HCT116 (cell line): ENCODE measurements at places on chromosomes 7 and 10.

DNA sequence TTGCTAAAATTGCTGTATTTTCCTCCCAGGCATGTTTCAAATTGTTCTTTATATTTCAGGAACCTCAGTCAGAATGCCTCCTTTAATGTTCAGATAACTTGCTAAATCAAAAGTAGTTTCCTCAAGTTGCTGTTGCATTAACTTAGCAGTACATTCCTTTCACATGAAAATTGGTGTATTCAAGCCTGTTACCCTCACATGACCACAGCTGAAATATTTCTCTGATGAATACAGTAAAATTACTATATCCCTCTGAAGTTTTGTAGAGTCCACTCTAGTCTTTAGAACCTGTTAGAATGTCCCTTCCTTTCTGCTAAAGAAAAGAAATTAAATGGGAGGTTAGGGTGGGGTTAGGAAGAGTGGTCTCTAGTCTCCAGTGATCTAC lies 24.5 kb upstream of the C1GALT1 start:
- no peak for DNase-seq

- no peak for DNase-seq
These were observed 19.5 kb downstream of the TAX1BP1 start for GRCh38 chr7:27759491-27759890.

- DNase-seq = no peak
These were observed 14.3 kb upstream of the UBE2D1 start for GRCh38 chr10:58320351-58321049.

DNA sequence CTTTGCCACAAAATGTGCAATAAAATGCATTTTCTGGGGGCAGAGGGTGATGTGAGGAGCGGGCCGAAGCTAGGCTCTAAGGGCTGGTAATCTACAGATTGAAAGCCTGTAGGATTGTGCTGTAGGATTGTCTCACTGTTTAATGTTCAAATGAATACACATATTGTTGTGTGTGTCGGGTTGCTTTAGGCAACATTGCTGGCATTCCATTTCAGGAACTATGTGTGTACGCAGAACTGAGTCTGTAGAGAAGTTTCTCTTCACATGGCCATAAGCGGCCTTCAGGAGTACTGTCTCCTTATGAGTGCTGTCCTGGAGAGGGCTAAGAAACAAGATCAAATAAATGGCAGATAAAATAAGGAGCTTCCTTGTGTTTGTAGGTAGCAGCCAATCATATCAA lies 540.2 kb downstream of the GATA3 start:
- DNase-seq = no peak

GRCh38 chr7:44218418-44219201 lies 17.8 kb downstream of the YKT6 start:
- DNase-seq = no peak

DNA sequence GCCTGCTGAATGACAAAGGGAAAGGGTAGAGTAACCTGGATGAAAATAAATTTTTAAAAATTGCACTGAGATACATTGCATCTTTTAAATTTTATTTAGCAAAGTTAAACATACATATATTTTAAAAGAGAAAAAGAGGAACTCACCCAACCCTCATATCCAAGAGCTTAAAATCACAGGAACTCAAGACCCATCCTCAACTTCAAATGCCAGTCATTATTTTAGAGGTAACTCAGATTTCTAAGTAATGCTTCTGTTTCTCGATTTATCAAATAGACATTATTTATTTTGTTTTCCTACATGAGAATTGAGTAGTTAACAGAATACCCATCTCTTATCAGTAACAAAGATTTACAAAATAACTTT lies 32.4 kb upstream of the KMT2E start:
- no peak for DNase-seq

DNA sequence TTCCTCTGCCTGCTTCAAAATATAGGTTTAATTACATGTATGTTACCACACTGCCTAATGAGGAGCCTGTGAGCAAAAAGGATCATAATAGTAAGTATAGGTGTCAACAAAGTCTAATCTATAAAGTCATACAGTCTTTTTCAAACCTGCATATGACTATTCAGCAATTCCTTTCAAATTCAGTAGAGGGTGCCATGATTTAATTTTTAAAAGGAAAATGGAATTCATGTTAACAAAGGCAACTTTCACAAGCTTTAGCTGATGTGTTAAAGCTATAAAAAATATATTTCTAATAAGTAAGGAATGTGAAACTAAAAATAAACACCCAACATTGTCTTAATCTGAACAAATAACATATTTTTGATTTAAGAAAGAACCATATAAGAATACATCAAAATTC lies 52.1 kb downstream of the MPP7 start:
- no peak for DNase-seq

- DNase-seq = no peak
These were observed 192.3 kb downstream of the CACNB2 start for GRCh38 chr10:18332484-18332883.

DNA sequence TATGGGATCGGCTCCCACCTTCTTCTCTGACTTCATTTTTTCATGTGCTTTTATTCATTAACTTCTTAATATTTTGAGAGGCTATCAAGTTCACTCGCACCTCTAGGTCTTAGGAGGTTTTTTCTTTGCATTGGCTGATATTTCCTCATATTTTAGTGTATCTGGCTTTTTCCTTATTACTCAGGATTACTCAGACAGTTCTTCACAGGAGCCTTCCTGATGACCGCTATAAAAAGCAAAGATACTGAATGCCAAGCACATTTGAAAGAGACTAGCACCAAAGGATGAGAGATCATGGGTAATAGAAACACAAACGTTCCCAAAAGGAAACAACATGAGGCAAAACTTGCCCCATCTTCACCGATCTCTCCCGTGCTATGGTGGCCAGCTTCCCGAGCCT lies 409.2 kb upstream of the KLF6 start:
- DNase-seq = no peak

GRCh38 chr7:4834601-4835397 lies 27.0 kb downstream of the PAPOLB start:
- DNase-seq = no peak

GRCh38 chr7:2242541-2243429 lies 759 bp downstream of the NUDT1 start:
- DNase-seq = no peak

DNA sequence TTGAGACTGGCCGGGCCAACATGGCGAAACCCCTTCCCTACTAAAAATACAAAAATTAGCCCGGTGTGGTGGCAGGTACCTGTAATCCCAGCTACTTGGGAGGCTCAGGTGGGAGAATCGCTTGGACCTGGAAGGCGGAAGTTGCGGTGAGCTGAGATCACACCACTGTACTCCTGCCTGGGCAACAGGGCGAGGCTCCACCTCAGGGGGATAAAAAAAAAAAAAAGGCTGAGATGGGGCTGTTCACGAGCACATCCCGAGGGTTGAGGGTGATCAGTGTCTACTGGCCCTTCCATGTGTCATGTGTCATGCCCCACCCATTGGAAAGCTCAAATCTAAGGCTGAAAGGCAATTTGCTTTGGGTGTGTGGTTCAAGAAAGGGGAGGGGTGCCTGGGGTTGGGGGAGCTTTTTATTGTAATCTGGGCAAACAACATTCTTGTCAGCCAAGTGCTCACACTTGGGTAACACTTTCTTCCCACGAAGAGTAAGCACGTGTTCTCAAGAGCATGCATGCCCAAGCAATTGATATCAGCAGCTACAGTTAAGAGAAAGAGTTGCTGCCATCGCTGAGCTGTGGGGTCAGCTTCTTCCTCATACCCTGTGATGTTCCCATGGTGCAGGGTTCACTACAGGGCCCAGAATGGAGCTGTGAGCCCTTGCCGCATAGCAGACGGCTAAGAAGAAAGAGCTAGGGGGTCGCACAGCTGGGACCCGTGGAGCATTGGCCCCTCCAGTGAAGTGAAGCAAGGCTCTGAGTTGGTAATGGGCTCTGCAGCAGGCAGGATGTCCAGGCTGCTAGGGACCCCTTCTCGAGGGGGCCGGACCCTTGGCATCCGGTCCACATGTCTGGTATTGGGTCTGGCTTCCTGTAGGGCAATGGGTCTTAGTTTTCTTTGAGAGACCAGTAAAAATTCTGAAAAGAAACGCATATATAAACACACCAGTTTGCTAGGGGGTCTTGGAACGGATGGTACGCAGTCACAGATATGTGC lies 9.9 kb upstream of the ACSL5 start:
- DNase-seq = no peak

- no peak for DNase-seq
These were observed 27.9 kb downstream of the WIPI2 start for GRCh38 chr7:5217851-5218331.

- no peak for DNase-seq
These were observed 13.4 kb upstream of the WDR86 start for GRCh38 chr7:151423226-151423625.

- DNase-seq = no peak
These were observed 3.6 kb downstream of the ARHGAP21 start for GRCh38 chr10:24720096-24720495.

- DNase-seq = no peak
These were observed 5.8 kb upstream of the SCD start for GRCh38 chr10:100340948-100341847.

DNA sequence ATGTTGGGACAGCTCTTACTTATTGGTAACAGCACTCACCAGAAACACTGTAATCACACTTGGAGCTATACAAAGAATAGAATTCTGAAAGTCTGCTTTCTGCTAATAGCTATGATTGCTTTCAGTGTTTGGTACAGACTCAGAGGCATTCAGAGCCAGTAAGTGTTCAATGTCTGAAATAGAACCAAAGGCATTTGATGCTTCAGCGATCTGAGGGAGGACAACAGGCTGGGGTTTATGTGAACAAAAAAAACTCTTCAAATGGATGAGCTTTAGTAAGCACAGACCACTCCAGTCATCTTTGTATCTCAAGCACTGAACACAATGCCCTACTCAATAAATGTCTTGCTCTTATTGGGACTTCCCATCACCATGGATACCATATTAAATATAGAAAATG lies 322.8 kb upstream of the GRM3 start:
- no peak for DNase-seq

GRCh38 chr7:144830811-144831210 lies 5.0 kb downstream of the TPK1 start:
- DNase-seq = no peak

DNA sequence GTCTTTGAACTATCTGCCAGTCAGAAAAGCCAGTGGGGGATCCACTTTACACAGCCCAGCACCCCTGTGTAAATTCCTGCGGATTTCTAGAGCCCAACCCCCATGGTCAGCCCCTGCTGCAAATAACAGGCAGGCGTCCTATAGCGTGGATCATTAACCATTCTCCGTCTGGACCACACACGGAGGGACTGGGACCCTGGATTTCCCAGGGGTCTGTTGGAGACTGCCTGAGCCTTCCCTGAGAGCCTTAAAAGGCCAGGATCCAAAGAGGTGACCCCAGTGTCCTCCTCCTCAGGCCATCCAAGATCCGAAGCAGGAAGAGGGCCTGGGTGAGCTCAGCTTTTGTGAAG lies 11.2 kb upstream of the GRID1 start:
- no peak for DNase-seq

DNA sequence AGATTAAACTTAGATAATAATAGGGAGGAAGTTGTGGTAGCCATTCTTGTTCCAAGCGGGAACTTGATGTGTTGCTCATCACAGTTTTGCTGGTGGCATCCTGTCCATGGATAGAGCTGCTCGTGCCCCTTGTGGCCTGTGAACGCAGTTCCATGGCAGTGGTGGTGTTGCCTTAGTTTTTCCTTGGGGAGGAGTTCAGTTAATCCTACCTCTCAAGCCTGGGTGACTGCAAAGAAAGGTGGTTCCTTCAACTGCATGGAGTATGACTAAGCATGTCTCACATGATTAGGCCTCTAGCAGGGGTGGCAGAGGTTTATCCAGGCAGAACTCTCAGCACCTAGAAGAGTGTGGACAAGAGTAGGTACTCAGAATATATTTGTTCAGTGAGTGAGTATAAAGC lies 99.7 kb downstream of the MAPK8 start:
- DNase-seq = peak; percentile 24

DNA sequence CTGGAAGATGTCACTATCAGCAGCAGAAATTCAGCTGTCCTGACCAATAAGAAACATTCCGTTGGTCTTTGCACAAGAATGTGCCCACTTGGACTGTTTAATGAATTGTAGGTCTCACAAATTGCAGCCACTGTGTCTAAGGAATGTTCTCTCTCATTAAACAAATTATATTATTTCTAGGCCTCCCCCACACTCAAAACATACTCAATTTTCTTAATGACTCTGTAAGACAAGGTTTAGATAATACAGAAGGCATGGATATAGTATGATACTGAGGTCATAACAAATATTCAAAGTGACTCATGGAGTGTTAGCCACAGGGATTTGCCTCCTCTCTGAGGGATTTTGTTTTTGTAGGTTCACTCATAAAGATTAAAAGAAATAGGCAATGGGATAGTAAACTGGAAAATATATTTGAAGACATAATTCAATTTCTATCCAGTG lies 197.5 kb downstream of the PTN start:
- no peak for DNase-seq

GRCh38 chr7:37341033-37341630 lies 107.5 kb downstream of the ELMO1 start:
- DNase-seq = no peak

DNA sequence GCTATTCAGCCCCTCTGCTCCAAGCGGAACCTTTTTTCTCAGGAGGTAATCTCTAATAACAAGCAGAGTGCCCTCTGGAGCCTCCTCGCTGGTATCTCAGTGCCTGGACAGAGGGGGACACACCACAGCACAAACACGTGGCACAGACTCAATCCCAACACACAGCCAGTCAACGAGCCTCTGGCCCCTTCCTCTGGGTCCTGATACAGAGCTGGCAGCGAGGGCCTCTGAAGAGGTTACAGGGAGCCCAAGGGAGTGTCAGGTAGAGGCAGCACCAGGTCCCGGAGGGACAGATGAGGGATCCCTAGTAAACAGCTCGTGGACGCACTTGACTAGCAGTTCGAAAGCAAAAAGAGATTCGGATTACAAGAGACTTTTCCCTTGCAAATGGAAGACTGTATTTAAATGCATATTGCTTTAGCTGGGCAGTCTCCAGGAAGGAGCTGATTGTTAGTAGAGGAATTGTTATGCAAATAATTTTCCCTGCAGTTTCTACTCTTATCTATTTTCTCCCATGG lies 14.1 kb downstream of the CXCL12 start:
- no peak for DNase-seq

GRCh38 chr10:85862771-85863170 lies 503.8 kb downstream of the GRID1 start:
- no peak for DNase-seq

- no peak for DNase-seq
These were observed 96.7 kb upstream of the LAMB4 start for GRCh38 chr7:108226816-108227299.

DNA sequence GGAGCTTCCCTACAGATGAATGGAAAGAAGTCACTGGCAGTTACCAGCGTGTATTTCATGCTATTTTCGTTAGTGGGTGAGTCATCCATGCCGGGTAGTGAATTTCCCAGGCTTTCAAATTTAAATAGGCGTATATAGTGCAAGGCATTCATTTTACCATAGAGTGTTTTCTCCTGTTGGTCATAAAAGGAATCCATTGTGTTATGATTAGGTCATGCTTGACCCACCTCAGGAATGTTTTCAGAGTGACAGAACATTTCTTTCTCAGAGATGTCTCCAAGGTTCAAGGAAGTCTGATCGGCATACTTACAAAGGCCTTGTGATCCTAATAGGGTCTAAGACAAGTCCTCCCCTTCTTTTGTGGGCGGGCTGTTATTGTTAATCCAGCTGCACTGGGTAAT lies 110.7 kb downstream of the AKR1D1 start:
- no peak for DNase-seq
